Posterior cingulate gyrus (tissue), 11 donors: ENCODE measurements at places on chromosomes 11 and 22.

DNA sequence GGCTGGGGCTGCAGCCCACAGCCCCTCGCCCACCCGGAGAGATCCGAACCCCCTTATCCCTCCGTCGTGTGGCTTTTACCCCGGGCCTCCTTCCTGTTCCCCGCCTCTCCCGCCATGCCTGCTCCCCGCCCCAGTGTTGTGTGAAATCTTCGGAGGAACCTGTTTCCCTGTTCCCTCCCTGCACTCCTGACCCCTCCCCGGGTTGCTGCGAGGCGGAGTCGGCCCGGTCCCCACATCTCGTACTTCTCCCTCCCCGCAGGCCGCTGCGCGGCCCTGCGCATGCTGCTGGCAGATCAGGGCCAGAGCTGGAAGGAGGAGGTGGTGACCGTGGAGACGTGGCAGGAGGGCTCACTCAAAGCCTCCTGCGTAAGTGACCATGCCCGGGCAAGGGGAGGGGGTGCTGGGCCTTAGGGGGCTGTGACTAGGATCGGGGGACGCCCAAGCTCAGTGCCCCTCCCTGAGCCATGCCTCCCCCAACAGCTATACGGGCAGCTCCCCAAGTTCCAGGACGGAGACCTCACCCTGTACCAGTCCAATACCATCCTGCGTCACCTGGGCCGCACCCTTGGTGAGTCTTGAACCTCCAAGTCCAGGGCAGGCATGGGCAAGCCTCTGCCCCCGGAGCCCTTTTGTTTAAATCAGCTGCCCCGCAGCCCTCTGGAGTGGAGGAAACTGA lies 731 bp downstream of the GSTP1 start:
- peak; percentile 89 for DNase-seq

DNA sequence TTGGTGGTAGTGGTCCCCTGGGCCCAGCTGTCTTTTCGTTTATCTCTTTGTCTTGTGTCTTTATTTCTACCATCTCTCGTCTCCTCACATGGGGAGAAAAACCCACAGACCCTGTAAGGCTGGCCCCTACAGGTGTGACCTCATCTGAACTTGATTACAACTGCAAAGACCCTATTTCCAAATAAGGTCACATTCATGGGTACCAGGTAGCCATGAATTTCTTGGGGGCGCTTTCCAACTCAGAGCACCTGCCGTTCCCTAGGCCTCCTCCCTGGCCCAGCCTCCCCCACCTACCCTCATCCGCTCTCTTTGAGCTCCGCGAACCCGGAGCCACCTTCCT lies 14.0 kb upstream of the RRP7A start:
- DNase-seq = peak; percentile 32

DNA sequence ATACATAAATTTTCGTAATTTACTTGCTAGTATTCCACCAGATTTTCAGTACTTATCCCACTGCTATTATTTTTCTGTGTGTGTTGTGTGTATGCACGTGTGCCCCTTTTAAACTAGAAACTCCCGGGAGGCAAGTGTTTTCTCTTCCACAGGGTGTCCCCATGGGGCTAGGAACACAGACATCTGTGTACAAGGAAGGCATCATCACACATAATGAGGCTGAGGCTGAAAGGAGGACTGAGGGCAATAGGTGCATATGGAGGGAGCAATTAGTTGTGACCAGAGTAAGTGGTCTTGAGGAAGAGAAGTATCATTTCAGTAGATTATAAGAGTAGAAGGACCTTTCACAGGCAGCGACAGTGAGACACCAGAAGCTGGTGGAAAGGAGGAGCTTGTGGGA lies 2.1 kb upstream of the DPAGT1 start:
- DNase-seq = peak; percentile 67

DNA sequence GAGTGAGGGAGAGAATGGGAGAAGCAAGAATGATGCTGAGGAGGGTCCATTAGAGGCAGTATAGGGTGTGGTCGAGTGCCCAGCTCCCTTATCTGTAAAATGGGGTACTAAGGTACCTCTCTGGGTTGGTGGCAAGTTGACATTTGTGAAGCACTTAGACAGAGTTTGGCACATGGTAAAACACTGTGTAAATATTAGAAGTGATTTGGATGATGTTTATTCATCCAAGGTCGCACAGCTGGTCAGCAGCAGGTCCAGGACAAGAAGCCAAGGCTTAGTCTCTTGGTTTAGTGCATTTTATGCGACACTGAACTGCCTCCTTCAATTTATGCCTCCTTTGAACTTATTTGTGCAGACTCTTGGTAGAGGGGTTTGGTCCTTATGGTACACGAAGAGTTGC lies 19.4 kb downstream of the KREMEN1 start:
- DNase-seq = no peak

DNA sequence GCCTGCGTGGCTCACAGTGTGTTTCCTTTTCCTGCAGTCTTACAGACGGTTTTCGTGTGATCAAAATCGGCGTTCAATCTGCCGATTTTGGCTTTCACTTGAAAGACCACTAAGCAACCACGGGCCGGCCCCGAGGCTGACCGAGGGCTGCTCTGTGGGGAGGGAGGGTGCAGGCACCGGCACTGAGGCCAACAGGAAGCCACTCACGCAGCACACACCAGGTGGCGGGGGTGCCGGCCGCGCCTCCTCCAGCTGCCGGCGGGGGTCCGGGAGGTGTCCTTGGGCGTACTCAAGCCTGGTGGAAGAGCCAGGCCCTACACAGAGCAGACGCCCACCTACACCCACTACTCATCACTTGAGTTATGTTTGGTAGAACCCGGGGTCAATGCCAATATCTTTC lies 14.3 kb downstream of the TOLLIP start:
- DNase-seq = no peak

DNA sequence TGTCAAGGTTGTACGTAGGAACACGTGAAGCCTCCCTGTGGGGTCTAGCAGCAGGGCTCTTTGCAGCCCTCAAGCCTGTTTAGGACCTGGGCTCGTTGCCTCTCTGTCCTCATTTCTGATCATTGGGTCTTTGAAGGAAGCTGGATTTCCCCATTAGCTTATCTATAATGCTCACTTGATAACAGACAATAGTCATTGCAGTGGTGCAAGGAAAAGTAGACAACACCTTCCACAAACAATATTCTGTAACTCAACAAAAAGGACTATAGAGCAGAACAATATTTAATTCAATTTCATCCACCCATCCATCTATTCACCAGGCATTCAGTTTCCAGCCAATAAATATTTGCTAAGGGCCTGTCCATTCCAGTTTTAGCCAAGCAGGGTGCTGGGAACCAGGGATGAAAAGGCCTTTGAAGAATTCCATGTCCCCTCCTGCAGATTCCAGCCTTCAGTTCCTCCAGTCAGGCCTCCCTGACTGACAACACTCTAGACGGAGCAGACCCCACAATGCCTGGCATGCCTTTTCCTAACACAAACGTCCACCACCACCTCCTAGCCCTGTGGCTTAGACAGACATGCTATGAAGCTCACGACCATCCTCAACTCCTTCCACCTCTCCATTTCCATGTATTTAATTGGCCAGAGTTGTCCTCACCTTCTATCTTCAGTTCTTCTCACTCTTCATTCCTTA lies 12.7 kb upstream of the POLD3 start:
- no peak for DNase-seq

DNA sequence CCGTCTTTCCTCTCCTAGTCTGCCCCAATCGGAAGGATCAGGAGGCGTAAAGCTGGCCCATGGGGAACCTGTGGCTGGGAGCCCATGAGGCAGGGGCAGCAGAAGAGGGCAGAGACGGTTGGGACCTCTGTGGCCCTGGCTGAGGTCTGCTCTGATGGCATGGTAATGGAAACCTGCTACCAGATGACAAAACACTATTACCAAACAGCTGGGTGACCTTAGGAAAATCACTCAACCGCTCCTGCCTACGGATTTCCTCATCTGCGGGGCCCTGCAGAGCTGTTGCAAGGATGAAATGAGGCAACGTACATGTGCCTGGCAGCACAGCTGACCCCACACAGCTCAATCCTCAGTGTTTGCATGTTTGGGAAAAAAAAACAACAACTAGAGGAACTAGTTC lies 4.6 kb downstream of the AP5B1 start:
- no peak for DNase-seq

DNA sequence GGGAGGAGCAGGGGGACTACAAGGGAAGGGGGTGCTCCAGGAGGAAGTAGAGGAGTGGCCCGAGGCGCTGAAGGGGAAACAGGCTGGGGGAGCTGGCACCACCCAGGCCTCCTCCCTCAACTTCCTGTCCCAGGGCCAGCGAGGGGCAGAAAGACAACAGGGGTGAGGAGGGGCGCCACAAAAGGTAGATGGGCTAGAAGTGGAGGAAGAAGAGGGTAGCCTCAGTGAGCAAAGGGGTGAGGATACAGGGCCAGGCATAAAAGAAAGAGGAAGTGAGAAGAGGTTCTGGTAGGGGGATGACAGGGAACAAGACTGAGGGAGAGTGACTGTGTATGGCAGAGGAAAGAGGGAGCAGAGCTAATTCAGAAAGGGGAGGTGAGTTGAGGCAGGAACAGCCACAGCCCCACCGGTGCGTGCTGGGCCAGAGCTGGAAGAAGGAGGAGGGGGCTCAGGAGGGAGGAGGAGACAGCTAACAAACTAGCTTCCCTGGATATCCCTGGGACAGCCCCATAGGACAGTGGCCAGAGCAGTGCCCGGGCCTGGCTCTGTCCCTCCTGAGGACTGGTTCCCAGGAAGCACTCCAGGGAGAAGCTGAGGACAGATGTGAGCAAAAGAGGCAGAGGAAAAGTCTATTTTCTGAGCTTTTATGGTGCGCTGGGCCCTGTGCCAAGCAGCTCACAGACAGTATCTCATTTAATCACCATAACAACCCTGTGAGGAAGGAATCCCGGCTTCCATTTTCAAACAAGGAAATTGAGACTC lies 8.5 kb downstream of the DCHS1 start:
- no peak for DNase-seq

GRCh38 chr22:28750471-28750881 lies 8.6 kb downstream of the HSCB start:
- no peak for DNase-seq

- DNase-seq = no peak
These were observed 171.8 kb downstream of the SOX6 start for GRCh38 chr11:16184588-16184987.

GRCh38 chr11:14626650-14627049 lies 17.0 kb upstream of the PDE3B start:
- no peak for DNase-seq

- no peak for DNase-seq
These were observed 6.4 kb downstream of the VPS51 start for GRCh38 chr11:65102142-65103095.

DNA sequence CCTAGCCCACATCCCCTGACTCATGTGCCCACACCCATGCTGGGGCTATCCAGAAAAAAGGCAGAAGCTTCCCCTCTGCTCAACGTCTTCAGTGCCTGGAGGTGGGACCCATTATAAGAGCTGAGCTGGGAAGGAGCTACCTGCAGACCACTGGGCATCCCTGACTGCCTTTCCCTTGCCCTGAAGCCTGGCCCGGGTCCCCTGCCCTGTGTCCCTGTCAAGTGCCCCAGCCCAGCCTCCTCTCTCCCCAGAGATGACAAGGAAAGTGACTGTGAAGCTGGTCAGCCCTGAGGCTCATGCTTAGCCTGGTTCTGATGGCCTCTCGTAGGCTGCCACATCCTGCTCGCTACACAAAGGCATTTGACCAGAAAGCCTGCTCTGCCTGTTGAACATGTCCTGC lies 140.4 kb downstream of the PARVA start:
- no peak for DNase-seq

DNA sequence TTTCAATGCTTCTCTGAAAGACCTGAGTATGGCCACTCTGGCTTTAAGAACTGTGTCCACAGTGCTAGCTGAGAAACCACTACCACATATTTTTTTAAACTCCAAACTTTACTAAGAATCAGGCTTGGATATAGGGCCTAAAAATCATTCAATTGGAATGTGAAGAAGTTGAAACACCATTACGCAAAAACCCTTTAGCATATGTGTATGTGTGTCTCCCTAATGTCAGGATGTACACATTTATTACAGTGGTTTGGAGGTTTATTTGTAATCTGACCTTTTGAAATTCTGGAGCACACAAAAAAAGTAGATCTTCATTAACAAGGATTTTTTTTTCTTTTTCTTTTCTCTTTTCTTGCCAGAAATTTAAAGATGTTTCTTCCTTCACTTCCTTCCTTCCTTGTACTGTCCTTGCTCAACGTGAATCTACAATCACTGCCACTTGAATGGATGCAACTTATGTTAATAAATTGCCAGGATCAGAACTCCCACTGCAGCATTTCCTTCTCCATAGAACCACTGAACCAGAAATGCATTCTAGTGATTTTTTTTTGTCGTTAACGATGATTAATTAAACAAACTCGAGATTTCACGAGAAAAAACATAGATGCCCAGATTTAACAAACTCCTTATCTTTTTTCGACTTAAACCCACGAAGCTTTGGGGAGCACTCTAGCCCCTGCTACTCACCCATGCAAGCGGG lies 3.1 kb upstream of the ADM start:
- DNase-seq = no peak

GRCh38 chr11:118894192-118894591 lies 10.5 kb downstream of the CXCR5 start:
- no peak for DNase-seq

GRCh38 chr22:19703869-19704268 lies 10.4 kb upstream of the SEPTIN5 start:
- no peak for DNase-seq

DNA sequence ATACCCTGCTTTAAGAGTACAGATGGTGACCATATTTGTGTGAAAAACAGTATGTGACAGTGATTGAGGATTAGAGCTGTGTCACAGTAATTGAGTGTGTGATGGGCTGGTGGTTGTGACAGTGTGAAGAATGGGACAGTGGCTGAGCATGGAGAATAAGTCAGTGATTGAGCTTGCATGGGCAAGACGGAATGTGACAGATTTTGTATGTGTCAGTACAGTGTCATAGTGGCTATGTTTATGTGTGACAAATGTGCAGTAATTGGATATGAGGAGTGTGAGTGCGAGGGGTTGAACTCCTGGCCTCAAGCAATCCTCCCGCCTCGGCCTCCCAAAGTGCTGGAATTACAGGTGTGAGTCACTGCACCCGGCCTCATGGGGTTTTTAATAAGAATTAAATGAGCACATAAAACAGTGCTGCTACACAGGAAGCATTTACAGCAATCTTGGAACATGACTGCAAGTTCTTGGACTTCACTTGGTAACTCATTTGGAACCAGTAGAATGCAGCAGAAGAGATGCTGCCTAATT lies 583 bp upstream of the RRAS2 start:
- no peak for DNase-seq

- DNase-seq = no peak
These were observed 13.0 kb upstream of the CDC42BPG start for GRCh38 chr11:64857485-64857884.

DNA sequence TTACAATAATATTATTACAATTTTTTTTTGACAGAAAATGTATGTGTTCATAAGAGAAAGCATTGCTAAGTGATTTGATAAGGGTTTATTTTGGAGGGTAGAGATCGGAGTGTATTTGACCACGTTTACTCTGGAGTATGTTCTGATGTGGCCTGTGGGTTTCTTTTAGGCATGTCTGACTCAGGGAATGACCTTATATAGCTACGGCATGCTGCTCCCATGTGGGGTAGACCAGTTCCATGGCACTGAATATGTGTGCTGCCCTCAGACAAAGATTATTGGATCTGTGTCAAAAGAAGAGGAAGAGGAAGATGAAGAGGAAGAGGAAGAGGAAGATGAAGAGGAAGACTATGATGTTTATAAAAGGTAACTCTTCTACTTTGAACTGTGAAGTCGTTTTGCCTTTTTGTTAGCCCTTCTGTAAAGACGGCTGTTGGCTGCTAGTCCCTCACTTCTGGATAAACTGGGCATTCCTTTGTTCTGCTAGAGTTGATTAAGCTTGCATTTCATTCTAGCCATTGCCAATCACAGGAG lies 38.1 kb upstream of the ST14 start:
- DNase-seq = no peak
